NCI-H2227 treated with DMSO at 0.1 percent for 48 hours (cell line): ENCODE measurements at places on chromosomes 4 and X.

GRCh38 chr4:9984621-9985020 is 36.7 kb downstream of the SLC2A9 start:
- no peak for DNase-seq

DNA sequence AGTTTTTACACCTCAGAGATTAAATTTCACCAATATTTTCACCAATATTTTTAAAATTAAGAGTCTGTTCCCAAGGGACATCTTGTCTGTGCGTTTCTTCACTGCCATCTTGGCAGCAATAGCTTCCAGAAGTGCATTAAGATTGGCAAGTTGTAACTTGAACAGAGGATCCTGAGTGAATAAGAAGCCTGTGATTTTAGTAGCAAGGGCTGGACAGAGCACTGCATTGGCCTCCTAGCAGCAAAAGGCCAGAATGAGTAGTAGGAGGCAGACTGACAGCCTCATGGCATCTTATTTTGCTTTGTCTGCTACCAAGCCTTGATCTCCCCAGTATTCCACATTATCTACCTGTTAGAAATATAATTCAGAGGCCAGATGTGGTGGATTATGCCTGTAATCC is 138.4 kb downstream of the CPE start:
- no peak for DNase-seq

DNA sequence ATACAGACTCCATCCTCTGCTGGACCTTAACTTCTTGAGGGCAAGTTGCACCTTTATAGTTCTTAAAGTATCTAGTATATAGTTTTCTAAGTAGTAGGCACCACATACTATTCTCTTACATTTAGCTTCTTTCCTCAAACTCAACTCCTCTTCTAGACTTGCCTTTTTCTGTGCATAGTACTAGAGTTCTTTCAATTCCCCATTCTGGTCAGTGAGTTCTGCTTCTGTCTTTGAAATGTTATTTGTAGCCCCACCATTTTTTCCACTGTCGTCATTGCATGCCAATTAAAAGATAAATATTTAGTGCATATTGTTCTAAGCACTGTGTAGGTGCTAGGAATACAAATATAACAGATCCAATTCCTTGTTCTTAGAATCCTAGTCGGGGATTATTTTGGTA is 31.6 kb downstream of the CDKL5 start:
- no peak for DNase-seq

DNA sequence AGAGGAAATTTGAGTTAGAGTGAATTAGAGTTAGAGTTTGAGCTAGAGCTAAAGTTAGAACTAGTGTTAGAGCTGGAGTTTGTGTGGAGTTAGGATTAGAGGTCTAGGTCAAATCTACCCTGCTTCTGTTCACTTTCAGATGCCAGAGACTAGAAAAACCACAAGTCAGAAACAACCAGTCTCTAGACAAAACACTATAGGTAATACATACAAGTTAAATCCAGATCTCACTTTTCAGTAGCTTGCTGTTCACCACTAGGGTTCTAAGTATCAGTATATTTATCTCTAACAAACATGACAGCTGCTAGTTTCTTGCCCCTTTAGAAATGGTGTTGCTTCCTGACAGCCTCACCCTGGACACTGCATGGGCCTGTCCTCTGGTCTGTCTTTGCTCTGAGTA is 300.7 kb downstream of the ARAP2 start:
- DNase-seq = no peak

DNA sequence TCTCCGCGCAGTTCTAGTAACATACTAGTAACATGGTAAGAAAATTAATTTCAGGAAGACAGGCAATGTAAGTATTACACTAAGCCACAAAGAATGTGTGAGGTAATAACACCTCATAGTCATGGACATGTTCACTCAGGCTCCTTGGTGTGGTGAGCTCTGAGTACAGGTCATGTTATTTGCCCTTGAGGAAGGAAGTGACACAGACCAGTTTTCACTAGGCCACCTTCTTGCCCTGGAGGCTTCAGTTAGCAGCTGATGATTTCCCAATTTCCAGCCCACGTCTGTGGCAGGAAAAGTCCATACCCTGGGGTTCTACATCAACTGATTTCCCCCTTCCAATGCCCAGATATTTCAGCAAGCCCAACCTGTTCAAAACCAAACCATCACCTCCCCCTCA is 6.7 kb downstream of the APOO start:
- no peak for DNase-seq

GRCh38 chr4:145524552-145524951 is 42.9 kb downstream of the SMAD1 start:
- no peak for DNase-seq
